ENCODE measurements at places on chromosomes 5 and 9.

- DNase-seq, result no peak
These were observed 108.1 kb downstream of the GCNT1 start for GRCh38 chr9:76567086-76567485.

GRCh38 chr9:79637177-79637925 is 65.6 kb downstream of the TLE4 start:
- DNase-seq, result no peak

DNA sequence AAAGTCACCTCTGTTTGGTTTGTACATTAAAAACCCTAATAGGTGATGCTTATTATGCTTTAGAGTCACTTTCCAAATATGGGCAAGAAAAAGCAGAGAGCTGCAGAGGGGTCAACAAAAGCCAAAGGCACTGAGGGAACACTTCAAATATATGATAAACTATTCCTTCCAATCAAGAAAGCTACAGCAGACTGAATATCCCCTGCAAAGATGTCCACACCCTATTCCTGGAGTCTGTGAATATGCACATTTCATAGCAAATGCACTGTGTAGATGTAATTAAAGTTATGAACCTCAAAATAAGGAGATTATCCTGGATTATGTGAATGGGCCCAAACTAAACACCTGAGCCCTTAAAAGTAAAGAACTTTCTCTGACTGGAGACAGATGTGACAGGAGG is 74.3 kb downstream of the ABCA1 start:
- DNase-seq, result no peak

GRCh38 chr9:128001779-128002298 is 21.1 kb upstream of the EEIG1 start:
- no peak for DNase-seq

GRCh38 chr9:135289081-135289491 is 190.5 kb upstream of the PPP1R26 start:
- no peak for DNase-seq

- DNase-seq, result no peak
These were observed 70.0 kb downstream of the LMNB1 start for GRCh38 chr5:126846744-126847455.

DNA sequence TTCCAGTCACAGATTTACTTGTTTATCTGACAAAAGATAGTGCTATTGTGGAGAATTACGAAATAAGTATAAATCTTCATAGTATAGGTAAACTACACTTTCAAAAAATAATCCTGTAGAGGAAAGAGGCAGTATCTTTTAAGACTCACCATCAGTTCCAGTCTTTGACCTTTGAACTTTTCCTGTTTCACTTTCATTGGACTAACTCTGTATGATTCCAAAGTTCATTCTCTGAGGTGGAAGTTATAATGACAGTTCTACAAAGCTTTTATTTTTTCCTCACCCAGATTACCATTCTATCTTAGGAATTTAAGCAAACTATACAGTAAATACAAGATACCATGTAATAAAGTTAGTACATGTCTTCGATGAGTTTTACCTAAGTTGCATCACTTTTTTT is 901.3 kb upstream of the SEMA6A start:
- DNase-seq, result no peak

DNA sequence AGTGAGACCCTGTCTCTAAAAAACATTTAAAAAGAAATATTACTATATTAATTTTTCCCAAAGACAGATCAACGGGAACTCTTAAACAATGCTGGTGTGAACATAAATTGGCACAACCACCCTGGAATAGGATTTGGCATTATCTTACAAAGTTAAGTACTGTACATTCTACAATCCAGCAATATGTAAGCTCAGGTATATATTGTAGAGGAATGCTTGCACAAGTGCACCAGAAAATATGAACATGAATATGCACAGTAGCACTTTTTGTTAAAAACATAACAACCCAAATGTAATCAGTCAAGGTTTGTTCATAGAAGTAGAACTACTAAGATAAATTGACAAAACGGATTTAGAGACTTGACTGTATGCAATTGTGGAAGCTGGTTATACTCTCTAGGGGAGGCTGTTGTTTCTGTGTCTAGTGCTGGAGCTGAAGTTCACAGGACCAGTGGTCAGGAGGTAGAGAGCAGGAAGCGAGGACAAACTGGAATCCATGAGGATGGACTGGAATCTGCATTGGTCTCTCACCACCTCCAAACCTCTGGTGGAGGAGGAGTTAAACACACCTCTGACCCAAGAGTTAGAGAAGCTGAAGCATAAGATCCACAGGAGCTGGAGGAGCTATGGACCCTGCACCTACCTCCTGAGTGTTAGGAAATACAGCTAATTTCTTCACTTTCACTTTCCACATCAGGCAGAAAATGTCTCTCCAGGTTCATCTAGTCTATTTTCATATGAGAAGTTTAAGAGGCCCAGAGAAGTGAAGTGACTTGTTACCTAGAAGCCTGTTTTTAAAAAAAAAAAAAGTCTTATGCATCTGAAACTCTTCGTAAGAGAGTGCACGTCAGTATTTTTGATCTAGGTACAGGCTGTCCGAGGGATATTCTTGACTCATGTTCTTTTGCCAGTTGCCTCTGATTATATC is 20.3 kb upstream of the RIC1 start:
- DNase-seq, result no peak

GRCh38 chr9:87467187-87467586 is 30.5 kb upstream of the DAPK1 start:
- DNase-seq, result no peak
